ENCODE measurements at places on chromosomes 6 and 20.

GRCh38 chr6:127177030-127177922 is 58.8 kb downstream of the RSPO3 start:
- DNase-seq: no peak

DNA sequence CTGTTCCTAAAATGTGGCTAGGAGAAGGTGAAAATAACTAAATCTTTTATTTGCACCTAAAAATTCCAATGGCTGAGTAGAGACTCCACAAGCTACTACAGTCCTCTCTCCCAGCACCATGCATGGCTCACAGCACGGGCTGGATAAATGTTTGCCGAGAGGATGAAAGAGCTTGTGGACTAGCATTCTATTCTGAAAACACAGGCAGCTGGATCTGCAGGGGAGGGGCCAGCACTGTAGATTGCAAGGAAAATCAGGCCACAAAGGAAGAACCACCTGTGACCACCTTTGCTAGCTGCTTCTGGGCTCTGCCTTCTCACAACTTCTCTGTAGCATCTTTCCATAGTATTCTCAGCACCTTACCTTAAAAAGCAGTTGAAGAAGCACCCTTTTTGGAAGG is 46.6 kb downstream of the CLIC5 start:
- no peak for DNase-seq

GRCh38 chr6:75418233-75418632 is 75.4 kb downstream of the FILIP1 start:
- no peak for DNase-seq

- no peak for DNase-seq
These were observed 75.6 kb downstream of the INSM1 start for GRCh38 chr20:20443504-20443903.

DNA sequence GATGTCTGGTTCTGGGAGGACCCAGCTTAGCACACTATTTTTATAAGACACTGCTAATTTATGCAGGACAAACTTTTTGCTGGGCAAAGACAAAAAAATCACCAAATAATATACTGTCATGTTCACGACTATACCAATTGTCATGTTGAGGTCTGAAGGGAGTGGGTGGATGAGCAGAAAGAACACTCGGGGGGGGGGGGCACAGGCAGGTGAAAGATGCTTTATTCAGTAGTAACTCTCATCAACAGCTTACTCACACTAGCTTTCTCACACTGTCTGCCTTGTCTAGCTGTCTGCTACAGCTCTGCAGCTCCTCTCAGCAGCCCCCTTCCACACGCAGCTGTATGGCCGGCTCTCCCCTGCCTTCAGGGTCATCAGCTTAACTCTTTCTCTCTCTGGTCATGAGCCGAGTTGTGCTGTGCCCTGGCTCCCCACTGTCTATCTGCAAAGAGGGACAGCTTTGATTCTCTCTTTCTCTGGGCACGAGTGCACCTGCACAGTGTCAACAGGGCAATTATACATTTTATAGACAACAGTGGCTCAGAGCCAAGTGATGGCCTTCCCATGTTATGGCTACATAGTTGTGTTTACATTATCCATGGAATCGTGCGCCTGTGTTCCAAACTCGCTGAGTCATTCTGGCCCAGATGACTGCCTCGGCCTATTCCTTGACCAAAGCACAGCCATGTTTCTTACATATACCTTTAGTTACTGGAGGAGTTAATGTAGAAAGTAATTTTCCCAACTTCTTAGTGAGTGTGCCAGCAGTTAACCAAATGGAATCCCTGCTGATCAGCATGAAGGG is 187.7 kb upstream of the PRSS16 start:
- DNase-seq: no peak

GRCh38 chr6:68975064-68975463 is 340.0 kb downstream of the ADGRB3 start:
- no peak for DNase-seq

DNA sequence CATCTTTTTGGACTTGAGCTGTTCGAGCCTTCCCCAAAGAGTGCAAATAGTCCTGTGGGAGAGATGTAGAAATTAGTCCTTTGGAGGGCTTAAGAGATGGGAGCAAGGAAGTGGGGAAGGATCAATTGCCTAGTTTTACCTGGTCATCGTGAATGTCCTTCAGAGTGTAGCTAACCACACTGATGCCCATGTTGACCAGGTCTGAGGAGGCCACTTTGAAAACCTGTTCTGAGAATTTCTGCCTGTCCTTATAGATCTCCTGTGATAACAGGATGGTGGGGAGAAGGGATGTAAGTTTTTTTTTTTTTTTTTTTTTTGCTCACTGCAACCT is 2.0 kb downstream of the FLOT1 start:
- no peak for DNase-seq

DNA sequence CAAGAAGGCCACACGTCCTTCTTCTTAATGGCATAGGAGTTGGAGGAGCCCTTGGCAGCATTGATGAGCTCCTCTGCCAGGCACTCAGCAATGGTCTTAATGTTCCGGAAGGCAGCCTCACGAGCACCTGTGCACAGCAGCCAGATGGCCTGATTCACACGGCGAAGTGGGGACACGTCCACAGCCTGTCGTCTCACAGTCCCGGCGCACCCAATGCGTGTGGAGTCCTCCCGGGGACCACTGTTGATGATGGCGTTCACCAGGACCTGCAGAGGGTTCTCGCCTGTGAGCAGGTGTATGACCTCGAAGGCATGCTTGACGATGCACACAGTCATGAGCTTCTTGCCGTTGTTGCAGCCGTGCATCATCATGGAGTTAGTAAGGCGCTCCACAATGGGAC is 4.6 kb upstream of the TSPYL4 start:
- DNase-seq: no peak

DNA sequence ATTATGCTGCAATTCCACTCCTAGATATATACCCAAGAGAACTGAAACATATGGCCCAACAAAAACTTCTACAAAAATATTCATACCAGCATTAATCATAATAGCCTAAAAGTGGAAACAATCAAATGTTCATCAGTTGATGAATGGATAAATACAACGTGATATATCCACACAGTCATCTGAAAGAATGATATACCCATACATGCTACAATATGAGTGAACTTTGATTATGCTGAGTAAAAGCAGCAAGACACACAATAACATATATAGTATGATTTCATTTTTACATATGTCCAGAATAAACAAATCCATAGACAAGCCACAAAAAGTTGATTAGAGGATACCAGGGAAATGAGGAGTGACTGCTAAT is 30.7 kb downstream of the CDK19 start:
- DNase-seq: no peak

- peak; percentile 28 for DNase-seq
These were observed 101.5 kb downstream of the NOL4L start for GRCh38 chr20:32483351-32484224.

GRCh38 chr20:17938871-17939619 is 29.5 kb downstream of the SNX5 start:
- peak; percentile 30 for DNase-seq

- DNase-seq: no peak
These were observed 14.8 kb downstream of the MDFI start for GRCh38 chr6:41652866-41653652.

- DNase-seq: no peak
These were observed 33.8 kb upstream of the CTAGE9 start for GRCh38 chr6:131744432-131745287.

GRCh38 chr6:33579828-33580714 is at the start of gene BAK1:
BAK1 (minus strand) TSS chr6:33580276; CDS start chr6:33577604, 2,672 bp downstream.
- peak; percentile 37 for DNase-seq

GRCh38 chr6:74912234-74912633 is 293.6 kb downstream of the COL12A1 start:
- DNase-seq: no peak

DNA sequence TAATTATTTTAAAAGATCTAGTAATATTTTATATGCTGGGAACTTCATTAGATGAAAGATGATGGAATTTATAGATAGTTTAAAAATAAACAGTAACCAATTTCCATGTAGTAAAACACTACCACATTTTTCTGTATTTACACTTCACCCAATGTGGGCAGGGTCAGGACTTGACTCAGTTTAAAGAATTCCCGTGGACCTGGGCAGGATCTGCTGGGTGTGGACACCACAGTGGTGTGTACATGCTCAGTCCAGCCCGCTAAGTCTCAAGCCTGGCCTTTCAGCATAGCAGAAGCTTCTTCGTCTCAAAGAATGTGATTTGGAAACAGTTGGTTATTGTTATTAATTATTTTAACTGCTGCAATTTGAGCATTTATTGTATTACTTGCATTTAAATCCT is 364.2 kb downstream of the SYNE1 start:
- no peak for DNase-seq

- no peak for DNase-seq
These were observed 928.9 kb upstream of the CITED2 start for GRCh38 chr6:140303218-140303949.

DNA sequence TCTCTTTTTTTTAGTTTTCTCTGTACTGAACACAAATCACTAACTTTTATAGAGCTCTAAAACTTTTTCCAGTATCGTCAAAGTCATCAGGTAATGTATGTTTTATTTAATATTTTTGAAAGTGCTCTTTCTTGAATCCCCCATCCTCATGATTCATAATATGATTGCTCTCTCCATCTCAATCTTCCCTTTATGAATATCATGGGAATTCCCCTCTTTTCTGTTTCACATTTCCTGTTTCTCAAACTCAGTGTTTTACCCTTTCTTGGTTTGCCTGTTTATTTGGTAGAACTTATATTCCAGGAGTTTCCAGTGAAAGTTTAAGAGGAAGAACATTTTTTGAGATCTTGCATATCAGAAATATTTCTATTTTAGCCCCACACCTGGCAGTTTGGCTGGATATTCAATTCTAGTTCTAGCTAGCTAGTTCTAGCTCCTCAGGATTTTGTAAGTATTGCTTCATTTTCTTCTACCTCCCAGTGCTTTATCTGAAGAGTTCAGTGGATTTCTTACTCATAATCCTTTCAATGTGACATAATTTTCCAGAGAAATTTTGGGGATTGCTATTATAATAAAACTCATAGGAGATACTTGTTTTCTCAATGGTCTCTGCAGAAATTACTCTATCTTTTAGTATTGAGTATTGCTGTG is 6.1 kb upstream of the C6orf58 start:
- DNase-seq: no peak

DNA sequence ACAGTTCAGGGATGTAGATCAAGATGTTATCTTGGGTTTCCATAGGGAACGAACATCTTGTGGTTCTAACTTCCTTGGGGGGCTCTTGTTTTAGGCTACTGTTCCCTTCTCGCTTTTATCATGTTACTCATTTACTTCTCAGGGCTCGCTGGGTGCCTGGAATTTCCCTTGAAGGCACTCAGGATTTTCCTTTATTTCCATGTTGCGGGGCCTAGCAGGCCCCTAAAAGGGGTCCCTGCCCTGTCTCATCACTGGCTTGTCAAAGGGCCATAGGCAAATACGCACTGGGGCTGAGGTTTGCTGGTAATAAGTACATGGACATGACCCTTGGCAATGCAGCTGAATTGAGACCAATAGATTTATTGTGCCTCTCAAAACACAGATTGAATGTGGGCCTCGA is 262.3 kb downstream of the CDH4 start:
- DNase-seq: no peak

DNA sequence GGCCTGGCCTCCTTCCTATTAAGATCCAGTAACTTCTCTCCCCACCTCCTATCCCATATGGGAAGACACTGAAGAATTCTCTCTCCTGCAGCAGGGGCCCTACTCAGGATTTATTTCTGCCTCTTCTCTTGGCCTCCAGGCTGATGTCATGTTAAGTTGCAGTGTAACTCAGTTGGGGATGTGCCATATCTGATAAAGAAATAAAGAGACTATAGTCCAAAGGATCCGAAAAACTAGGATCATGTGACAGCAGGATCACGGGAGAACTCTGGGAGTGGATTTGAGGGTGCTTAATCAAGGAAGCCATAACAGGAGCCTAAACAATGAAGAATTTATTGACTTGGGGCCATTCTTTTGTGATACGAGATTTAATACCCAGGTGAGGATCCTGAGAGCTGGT is 38.5 kb upstream of the TGM6 start:
- no peak for DNase-seq

DNA sequence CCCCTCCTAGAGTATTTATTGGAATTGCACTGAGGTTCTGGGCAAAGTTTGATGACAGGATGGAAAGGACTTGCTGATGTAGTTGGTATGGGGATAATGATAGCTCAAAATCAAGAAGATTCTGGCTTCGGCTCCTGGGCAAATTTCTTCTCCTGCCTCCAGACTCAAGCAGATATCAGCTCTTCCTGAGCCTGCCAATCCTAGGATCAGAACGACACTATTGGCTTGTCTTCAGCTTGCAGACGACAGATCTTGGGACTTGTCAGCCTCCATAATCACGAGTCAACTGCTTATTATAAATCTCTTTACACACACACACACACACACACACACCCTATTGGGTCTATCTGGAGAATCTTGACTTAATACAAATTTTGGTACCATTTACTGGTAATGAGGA is 131.1 kb downstream of the PREX1 start:
- no peak for DNase-seq

DNA sequence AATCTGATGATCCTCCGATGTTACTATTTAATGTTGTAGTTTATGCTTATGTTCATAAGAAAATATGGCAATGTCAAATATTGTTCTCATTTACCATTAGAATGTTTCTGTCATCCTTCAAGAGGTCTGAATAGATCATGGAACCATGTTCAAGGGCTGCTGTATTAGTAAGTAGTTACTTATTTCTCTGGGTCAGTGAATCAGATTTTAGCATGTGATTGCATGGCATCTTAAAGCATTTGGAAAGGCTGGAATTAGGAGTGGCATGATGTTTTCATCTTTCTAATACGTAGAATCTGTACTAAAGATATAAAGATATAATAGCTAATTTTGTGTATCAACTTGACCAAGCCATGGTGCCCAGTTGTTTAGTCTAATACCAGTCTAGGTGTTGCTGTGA is 40.5 kb upstream of the NKX2-4 start:
- no peak for DNase-seq

- DNase-seq: no peak
These were observed 62.0 kb upstream of the SMIM29 start for GRCh38 chr6:34310817-34311216.

GRCh38 chr20:4805663-4806449 is 84.1 kb downstream of the PRND start:
- DNase-seq: no peak

- no peak for DNase-seq
These were observed 134.7 kb downstream of the RCAN2 start for GRCh38 chr6:46356543-46356942.

DNA sequence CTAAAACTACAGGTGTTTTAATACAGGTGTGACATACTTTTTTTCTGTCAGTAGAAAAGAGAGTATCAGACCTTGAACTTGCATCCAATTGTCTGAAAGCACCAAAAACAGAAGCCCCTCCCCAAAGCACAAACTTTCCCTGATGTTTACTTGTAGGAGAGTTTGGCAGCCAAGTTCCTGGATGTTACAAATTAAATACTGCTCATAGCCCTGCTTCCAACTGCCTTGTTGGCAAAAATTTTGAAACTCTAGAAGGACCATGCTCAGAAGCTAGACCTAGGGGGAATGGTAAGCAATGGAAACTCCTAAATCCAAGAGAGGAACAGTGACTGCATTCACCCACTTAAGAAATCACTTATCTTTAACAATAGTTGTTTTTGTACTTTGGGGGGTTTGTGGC is 17.0 kb upstream of the ARG1 start:
- no peak for DNase-seq

- DNase-seq: no peak
These were observed 7.2 kb upstream of the IL20RA start for GRCh38 chr6:137051790-137052472.

Measured in stimulated activated CD8-positive, alpha-beta memory T cell treated with anti-CD3 and anti-CD28 coated beads, Interleukin-4, amount 100 ng/mL, for 1 hour (primary cell).